ENCODE measurements at places on chromosomes 2 and 18. TPM values are rescaled to one million over a fixed set of nuclear protein-coding genes. Genes with fewer than 3 reads are reported as not detected.

DNA sequence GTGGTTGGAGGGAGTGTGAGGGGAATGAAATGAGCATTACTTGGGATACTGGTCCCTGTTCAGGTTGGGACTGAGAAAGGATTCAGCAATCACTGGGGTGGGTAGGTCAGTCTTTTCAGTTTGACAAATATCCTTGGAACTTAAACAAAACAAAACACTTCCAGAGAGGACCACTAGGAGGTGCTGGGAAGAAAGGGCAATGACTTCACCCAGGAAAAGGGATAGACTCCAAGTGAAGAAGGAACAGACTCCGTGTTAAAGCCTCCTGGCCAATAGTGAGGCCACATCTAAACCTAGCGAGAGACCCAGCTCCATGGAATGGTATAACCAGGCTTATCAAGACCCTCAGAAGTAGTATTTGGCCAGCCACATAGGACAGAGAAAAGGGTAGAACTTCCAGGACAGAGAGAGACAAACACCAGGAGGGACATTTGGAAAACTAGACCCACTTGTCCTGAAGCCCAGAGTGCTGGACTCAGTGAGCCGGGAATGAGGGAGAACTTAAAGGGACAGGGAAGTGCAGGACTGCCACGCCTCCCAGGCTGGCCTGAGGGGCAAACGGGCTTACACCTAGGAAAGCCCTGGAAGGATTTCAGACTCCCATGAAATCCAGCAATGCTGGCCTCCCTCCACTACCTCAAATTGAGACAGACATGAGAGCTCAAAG, 19.6 kb upstream of the KCNG3 start:
- peak; percentile 35 for DNase-seq

GRCh38 chr18:2655178-2655953, at the start of gene SMCHD1:
TSS of gene SMCHD1 (plus strand) at chr18:2655726. CDS start at chr18:2656076, 350 bp downstream.
- DNase-seq = peak; percentile 96

- no peak for DNase-seq
Observed at GRCh38 chr2:97546711-97547110, 43.0 kb downstream of the ANKRD36B start.

DNA sequence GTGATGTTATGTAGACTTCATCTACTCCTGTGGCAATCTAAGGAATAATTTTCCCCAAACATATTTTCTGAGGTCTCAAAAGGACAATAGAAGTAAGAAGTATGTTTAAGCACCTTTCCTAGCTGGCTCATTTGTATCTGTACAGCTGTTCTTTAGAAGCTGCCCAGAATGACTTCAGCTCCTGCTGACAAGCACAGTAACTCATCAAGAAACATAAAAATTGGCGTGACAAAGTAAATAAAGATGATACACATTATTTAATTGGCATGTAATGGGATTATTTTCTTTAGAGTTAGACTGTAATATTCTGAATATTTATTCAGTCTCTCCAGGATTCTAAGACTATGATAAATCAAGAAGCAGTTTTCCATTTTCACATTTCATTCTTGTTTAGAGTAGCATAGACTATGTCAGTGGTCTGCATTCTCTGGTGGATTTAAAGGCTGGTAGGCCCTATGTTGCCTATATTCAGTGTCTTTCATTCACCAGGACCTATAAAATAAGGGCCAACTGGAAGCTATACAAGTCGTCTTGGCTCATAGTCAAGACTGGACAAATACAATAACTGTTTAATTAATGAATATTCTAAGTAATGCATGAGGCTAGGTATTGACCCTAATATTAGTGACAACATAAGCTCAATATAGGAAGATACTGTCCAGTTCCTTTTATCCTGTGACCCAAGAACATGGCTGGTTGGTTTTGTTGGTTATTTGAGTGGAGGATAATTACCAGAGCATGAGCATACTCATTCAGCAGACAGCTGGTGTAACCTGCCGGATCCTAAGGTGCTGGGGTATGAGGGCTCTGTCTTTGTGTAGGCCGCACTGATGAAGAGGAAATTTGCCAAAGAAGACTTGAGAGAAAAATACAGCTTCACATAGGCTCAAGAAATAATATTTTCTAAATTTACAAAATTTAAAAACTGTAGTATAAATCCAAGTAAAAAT, 107.0 kb downstream of the PDE1A start:
- no peak for DNase-seq

GRCh38 chr2:233953087-233953801, 36.1 kb downstream of the TRPM8 start:
- DNase-seq = no peak

DNA sequence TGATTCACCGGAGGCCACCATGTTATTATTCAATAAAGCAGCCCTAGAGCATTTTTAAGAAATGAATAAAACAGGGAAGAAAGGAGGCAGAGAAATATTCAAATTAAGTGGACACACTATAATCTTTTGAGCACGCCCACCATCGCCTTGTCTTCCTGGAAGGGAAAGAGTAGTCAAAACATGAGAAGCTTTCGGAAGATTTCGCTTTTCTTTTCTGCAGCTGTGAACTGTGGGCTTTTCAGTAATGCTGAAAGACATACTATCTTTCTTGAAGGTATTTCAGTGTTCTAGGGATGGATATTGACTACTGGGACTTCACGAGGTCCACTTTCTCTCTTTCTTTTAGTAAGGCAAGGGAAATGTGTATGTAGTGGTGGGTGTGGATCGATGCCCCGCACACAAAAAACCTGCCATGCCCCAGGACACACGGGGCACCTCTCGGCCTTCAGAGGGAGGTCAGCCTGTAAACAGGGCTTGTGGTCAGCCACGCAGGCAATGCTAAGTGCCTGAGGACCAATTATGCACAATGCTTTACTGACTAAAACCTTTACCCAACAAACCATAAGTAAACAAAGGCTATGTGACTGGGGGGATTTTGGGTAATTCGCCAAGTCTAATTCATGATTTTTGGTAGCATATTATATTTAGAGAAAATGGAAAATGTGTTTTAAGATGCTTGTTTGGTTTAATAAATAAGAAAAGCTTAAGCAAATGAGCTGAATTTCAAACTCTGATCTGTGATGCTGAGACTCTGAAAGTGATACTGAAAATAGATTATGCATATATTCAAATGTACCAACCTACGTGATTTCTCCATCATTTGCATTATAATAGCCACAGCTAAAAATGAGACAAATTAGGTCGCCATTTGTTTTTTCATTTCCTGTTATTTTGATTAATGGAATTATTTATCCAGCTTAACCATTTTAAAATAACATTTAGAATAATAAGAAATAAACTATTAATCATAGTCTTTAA, 130.5 kb downstream of the ZNF516 start:
- DNase-seq = no peak

DNA sequence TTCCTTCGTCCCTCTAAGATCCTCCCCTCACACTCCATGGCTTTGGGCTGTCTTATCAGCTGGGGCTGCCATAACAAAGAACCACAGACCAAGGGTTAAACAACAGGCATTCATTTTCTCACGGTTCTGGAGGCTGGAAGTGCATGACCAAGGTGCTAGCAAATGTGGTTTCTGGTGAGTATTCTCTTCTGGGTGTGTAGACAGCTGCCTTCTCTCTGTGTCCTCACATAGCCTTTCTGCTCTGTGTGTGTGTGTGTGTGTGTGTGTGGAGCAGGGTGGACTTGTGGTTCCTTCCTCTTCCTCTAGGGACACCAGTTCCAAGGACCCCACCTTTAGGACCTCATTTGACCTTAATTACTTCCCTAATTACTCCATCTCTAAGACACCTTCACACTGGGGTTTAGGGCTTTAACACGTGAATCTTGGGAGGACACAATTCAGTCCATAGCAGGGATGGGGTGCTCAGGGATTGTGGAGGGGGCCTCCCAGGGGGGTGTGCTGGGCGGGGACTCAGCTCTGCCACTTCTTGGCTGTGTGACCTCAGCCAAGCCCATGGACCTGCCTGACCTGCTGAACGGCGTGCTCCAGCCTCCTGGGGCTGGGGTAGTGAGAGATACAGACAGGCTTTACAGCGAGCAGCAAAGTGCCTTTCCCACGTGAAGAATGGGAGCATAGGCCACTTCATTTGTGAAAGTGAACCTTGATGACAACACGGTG, 38.0 kb downstream of the ACKR3 start:
- DNase-seq = no peak

DNA sequence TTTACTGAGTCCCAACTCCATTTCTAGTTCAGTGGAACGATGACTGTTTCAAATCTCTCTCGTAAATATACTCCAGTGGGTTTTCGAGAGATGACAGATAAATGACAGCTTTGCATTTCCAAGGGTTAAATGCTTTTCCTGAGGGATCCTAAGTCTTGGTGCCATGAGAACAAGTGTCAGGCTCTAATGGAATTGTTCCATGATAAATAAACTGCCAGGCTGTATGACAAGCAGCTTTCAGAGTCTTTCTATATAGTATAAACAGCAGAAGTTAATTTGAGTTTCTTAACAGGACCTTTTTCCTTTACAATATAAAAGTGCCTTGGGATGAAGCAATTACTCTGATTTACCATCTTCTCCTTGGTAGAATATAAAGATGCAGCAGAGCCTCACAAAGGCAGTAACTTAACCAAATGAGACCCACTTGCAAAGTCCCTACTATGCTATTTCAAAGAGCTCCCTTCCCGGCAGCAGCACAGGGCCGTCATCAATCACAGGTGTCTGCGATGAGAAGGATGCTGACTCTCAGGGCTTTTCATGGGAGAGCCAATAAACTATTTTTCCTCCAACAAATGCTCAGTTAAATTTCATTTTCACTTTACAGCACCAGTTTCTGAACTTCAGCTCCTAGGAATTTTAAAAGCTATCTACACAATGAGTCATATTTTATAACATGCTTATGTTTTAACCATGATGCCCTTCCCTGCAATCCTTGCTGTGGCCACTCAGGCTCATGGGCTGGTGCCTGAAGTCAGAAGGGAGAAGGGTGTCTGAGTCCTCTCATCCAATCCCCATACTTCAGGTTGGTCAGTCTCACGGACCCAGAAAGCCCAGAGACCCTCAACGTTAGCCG, 123.8 kb downstream of the AFF3 start:
- DNase-seq = no peak

EFHD1 gene
- total RNA-seq = not detected

RIF1 gene
- 60.5 TPM for total RNA-seq

ABHD3 gene
- 27.6 TPM for total RNA-seq

CDK15 gene
- total RNA-seq = not detected
